Activated T-helper 2 cell treated with anti-CD3 and anti-CD28 coated beads, Interferon-gamma antibody, Interleukin-2, Interleukin-4, amounts not matched to agents 10 μg/mL and 5 μg/mL and 100 μg/mL, durations not matched to agents 14 hours and 24 hours and 36 hours (primary cell): ENCODE measurements at places on chromosomes 12 and 14.
A peak's percentile ranks its signal among the peaks of the same experiment; 100 is the strongest.

DNA sequence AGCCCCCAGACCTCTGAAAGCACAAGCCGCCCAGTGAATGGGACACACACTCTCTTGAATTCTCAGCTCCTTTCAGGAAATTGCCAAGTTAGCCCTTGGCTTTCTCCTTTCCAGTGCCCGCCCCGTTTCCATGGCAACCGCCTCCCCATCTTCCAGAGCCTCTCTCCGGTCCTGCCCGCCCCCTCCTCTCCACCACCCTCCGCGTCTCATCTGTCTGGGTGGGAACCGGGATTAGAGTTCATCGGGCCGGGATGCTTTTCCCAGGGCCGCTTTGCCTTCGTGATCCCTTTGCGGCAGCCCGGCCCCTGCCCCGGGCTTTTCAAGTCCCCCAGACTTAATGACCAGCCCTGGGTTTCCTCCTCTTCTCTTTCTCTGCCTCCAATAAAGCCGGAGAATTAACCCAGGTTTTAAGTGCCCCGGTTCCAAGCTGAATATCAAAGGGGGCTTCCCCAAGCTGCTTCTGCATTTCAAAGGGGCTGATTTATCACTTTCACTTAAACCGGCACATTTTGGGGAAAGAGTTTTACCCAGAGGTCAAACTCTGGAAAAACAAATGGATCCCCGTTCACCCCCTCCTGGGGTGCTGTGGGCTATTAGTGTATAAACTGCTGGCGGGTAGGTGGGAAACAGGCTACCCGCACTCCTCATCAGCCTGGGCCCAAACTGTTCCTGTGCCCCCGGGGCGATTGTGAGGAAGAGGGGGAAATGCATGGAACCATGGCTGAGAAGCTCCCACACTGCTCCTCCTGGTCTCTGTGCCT lies 101.7 kb downstream of the ZFP36L1 start:
- no peak for DNase-seq

- DNase-seq = no peak
Measured at GRCh38 chr12:12620730-12621315, 9.1 kb downstream of the CREBL2 start.

DNA sequence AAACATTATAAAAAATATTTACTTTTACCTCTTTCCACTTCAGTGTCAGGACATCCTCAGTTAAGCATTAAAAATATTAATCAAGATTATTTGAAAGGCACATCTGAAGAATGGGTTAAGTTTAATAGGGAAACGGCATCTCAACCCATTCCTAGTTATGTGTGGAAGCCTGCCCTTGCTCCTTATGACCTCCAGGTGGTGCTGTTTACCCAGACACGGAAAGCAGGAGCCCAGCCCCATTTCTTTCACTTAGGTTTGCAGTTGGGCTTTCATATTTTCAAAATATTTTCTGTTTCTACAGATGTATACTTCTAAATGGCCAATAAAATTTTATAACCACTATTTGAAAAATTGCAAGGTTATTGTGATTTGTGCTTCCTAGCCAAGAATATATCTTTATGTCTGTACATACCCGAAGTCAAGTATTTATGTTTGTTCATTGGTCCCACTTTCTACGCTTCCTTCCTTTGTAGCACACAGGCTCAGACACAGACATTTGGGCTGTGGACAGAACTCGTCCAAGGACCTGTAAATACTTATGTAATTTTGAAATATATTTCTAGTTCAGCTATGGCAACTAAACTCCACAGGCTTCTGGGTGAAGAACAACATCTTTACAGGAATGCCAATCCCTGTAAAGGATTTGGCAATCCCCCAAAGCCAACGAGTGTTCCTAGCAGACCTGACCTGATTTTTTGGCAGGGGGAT lies 247.1 kb downstream of the AKAP6 start:
- peak; percentile 13 for DNase-seq

- DNase-seq = no peak
Measured at GRCh38 chr14:79614448-79614847, 596.9 kb downstream of the DIO2 start.

DNA sequence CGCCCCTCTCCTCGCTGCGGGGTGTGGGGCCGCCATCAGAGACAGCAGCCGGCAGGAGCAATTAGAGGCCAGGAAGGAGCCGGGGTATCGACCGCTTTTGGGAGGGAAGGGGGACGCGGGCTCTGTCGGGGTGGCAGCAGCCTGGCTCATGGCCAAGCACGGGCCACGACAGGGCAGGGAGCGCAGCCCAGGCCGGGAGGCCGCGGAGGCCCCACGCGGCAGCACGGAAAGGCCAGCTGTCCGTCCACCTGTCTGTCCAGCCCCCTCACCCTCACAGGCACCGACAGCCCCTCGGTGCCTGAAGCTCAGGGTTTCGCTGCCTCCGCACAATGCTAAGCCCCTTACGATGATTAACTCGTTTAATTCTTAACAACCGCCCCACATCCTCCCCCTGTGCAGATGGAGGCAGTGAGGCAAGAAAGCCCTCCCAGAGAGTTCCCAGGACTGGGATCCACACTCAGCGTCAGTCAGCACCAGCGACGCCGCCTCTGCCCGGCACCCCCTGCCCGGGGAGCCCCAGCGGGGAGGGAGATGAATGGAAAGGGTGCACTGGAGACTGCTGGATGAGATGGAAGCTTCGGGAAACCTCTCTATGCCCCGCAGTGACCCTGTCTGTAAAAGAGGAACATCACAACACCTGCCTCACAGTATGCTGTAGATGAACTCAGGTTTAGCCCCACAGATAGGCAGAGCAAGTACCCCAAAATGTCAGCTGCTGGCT lies 23.7 kb downstream of the NCOR2 start:
- DNase-seq = no peak

DNA sequence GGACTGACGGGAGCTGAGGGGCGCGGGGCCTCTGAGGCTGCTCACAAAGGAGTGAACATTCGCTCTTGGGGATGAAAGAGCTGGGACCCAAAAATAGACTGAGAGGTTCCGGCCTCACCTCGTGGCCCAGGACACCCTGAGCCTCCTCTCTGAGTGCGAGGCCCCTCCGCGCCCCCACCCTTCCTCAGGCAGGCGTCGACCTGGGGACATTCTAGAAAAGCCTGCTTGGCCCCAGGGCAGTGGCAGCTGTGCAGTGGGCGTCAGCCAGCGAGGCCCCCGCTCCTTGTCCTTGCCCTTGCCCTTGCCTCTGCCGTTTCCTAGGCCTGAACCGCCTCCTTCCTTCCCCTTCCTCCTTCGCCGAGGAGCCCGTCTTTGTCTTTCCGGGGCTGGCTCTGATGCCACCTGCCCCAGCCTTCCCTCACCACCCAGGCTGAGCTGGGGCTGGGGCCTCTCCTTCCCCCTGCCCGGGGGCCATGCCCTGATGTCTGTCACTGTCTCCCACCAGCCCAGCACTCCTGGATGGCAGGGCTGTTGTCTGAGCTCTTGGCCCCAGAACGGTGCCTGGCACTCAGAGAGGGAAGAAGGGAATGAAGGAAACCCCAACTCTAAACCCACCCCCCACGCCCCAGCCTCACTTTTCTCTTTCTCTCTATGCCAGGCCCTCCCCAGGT lies 208.2 kb upstream of the RTL1 start:
- DNase-seq = no peak

GRCh38 chr12:3920351-3921150 lies 47.4 kb upstream of the PARP11 start:
- no peak for DNase-seq

DNA sequence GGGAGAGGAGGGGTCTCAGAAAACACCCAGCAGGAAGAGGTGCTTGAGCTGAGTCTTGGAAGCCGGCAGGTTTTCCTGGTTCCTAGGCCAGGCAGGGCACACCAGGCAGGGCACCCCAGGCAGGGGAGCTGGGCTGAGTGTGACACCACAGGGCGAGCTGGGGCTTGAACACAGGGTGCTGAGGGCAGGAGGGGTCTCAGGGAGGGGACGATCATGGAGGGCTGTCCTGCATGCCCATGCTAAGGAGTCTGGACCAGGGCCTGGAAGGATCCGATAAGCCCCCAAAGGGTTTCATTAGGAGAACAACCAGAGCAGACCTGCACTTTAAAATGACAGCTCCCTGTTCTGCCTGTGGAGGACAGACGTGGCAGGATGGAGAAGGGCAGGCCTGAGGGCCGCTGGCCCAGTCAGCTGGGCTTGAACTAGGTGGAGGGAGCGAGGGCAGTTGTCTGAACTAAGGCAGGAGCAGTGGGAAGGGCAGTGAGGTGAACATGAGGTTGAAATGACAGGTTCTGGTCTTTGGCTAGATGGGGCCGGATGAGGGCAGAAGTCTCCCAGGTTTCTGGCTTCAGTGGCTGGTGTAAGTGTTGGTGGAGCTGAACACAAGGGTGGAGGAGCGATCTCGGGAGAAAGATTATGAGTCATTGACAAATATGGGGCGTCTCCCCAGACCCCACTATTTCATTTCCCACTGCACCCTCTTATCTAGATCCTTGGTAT lies 171.0 kb upstream of the PZP start:
- DNase-seq = no peak
